ENCODE measurements at places on chromosomes 12 and 14.

GRCh38 chr12:25130741-25131188, 64.2 kb downstream of the DNAI7 start:
- DNase-seq = peak; percentile 36

DNA sequence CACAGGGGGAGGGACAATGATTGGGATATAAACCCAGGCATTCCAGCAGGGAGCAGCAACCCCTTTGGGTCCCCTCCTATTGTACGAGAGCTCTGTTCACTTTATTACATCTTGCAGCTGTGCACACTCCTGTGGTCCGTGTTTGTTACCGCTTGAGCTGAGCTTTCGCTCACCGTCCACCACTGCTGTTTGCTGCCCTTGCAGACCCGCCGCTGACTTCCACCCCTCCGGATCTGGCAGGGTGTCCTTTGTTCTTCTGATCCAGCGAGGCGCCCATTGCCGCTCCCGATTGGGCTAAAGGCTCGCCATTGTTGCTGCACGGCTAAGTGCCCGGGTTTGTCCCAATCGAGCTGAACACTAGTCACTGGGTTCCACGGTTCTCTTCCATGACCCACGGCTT, 64.1 kb downstream of the E2F7 start:
- DNase-seq = no peak

DNA sequence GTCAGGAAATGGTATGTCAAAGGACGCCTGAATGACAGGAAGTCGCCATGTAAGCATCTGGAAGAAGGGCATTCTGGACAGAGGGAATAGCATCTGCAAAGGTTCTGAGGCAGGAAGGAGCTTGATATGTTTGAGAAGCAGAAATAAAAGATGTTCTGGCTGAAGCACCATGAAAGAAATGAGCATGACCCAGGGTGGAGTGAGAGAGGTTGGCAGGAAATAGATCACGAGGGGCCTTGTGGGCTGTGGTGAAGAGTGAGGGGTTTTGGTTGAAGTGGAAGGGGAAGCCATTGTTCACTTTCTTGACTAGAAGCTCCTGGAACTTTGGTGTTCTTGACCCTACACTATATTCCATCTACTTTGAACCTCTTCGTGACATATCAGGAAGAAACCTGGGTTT, 99.4 kb upstream of the PARP11 start:
- DNase-seq = peak; percentile 60

DNA sequence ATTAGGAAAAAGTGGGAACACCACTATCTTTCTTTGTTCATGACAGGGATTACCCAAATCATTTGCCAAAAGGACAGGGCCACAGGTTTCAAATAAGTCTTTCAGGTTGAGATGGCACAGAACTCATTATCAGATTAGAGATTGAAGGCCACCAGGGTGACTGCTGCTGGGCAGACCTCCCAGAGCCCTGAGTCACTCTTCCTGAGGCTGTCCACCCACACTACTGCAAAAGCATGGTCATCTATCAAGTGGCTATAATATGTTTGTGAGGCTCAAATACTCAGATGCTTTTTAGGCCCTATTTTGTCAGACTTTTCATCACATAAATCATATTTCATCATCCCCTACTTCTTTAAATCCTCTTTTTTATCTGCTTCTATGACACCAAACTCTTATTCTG, 155.3 kb upstream of the CCDC196 start:
- DNase-seq = no peak

GRCh38 chr14:101219896-101220703, 316.6 kb upstream of the RTL1 start:
- no peak for DNase-seq

- DNase-seq = no peak
Observed at GRCh38 chr12:103786201-103786600, 54.8 kb downstream of the NT5DC3 start.

GRCh38 chr12:69901221-69901905, 76.3 kb downstream of the MYRFL start:
- no peak for DNase-seq

GRCh38 chr12:132353811-132354210, 24.4 kb upstream of the GALNT9 start:
- DNase-seq = no peak

DNA sequence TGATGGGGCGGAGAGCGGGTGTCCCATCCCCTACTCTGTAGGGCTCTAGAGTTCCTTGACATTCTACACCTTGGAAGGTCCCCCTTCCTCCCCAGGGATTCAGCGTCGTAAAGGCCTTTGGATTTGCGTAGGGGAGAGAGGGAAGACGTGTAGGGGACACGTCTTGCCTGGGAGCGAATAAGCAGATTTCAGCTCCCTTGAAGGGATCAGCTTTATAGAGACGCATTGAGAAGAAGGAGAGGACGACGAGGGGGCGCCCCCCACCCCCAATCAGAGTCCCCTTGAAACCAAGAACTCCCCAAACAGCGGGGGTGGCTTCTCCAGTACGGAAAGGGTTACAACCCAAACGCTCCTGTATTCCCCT, 324 bp downstream of the CALCOCO1 start:
- DNase-seq = no peak

Measured in naive thymus-derived CD4-positive, alpha-beta T cell (primary cell).